ENCODE measurements at places on chromosomes 7 and 10.

GRCh38 chr7:24756545-24757352, 515 bp downstream of the GSDME start:
- DNase-seq, result peak; percentile 28

DNA sequence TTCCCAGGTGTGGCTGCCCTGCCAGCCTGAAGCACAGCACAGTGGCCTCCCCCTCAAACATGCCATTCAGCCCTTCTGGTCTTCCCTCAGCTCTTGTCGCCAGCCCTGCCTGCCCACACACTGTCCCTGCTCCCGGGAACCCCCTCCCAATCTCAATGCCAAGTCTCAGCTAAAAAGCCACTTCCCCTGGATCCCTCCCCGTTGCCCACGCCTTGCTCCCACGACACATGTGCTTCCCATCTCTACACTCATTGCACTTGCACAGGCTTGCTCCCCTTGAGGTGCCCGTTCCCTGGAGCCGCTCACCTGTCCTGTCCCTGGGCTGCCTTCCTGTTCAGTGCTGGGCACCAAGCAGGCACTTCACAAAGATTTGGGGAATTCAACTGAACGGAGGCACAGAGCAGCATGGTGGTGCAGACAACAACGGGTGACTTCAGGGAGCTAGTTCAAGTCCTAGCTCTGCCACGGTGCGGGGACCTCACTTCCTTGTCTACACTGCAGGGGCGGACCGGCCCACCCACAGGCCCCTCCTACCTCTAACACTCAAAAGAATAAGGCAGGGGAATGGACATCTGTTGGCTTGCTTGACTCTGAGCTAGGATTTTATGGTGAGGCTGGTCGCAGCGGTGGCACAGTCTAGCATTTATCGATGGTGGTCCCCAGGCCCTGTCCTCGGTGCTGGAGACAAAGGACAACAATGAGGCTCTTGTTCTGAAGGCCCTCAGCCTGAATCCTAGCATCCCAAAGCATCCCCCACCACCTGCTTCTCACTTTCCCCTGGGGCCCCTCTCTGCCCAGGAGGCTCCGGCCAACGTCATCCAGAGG, 18.4 kb downstream of the RGS10 start:
- DNase-seq, result no peak

- no peak for DNase-seq
Measured at GRCh38 chr10:43342279-43343125, 28.9 kb upstream of the FXYD4 start.

DNA sequence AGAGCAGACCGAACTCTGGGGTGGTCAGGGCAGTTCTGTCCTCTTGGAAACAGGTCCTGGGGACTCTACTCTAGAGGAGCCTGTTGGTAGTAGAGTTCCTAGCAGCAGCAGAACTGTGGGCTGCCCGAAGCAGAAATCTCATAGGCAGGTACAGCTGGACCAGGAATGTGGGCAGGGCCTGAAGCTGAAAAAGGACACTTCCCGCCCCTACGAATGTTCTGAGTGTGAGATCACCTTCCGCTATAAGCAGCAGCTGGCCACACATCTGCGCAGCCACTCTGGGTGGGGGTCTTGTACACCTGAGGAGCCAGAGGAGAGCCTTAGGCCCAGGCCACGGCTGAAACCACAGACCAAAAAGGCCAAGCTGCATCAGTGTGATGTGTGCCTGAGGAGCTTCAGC, 8.3 kb upstream of the ZNF783 start:
- DNase-seq, result no peak

DNA sequence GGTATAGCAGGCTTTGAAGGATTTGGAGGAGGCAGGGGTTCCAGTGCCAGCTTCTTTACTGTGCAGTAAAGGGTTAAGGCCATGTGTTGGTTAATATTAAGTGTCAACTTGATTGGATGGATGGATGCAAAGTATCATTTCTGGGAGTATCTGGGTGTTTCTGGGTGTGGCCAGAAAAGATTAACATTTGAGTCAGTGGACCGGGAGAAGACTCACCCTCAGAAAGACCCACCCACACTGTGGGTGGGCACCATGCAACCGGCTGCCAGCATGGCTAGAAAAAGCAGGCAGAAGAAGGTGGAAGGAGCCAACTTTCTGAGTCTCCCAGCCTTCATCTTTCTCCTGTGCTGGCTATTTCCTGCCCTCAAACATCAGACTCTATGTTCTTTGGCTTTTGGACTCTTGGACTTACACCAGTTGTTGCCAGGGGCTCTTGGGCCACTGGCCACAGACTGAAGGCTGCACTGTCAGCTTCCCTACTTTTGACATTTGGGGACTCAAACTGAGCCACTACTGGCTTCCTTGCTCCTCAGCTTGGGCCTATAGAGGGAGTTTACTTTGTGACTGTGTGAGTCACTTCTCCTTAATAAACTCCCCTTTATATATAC, 6.8 kb upstream of the TRUB1 start:
- no peak for DNase-seq

Data from NCI-H1105 treated with DMSO at 0.1 percent for 48 hours (cell line).